ENCODE measurements at places on chromosomes 3 and 15. TPM values are rescaled to one million over a fixed set of nuclear protein-coding genes. Genes with fewer than 3 reads are reported as not detected.

The GOLGA8T gene
- total RNA-seq = 0.17 TPM

The CPA3 gene
- total RNA-seq = not detected

The ASB7 gene
- total RNA-seq = 17.1 TPM

The IQCF6 gene
- not detected for total RNA-seq

The LRRN1 gene
- 0.30 TPM for total RNA-seq

The RLBP1 gene
- total RNA-seq = not detected

The LMCD1 gene
- total RNA-seq = 49.8 TPM

The ST8SIA2 gene
- total RNA-seq = not detected

The CKMT1A gene
- not detected for total RNA-seq

The GP9 gene
- not detected for total RNA-seq

The TRIM69 gene
- 13.1 TPM for total RNA-seq

The PRTG gene
- total RNA-seq = 0.78 TPM

The SCN11A gene
- total RNA-seq = under 0.01 TPM

The GP5 gene
- total RNA-seq = 0.69 TPM

The GOLGA8G gene
- total RNA-seq = not detected

The MAGEL2 gene
- 0.73 TPM for total RNA-seq

The TUSC7 gene
- total RNA-seq = not detected

The C3orf70 gene
- 0.46 TPM for total RNA-seq

The RETNLB gene
- total RNA-seq = not detected

The CACNA2D3 gene
- total RNA-seq = 0.03 TPM

The IP6K1 gene
- total RNA-seq = 51.4 TPM

All from smooth muscle cell of the pulmonary artery (primary cell).